ENCODE measurements at places on chromosomes 3 and 15. TPM values are rescaled to one million over a fixed set of nuclear protein-coding genes. Genes with fewer than 3 reads are reported as not detected.

DNA sequence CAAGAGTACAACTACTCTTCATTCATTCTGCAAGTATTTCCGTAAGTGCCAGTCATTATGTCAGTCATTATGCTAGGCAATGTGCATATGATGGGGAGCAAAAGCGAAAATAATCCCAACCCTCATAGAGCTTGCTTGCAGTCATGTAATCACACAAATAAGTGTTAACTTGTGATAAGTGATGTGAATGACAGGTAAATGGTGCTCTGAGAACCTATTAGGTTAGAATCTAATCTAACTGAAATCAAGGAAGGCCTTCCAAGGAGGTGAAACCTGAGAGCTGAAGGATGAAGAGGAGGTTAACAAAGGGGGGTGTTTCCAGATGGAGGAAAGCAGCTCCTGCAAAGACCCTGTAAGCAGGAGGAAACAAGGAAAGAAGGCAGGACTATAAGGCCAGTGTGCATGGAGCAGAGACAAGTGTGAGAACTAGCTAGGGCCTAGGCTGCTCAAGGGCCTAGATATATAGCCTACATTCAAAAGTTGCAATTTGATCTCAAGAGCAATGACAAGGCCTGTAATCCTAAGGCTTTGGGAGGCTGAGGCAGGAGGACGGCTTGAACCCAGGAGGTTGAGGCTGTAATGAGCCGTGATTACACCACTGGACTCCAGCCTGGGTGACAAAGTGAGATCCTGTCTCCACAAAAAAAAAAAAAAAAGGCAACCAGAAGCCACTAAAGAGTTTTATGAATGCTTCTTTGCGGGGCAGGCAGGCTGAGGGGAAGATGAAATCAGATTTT, 5.3 kb downstream of the PTPN9 start:
- DNase-seq = no peak

GRCh38 chr15:60889491-60889890, 339.6 kb downstream of the RORA start:
- DNase-seq = no peak

GRCh38 chr3:6528951-6529350, 332.0 kb upstream of the GRM7 start:
- no peak for DNase-seq

DNA sequence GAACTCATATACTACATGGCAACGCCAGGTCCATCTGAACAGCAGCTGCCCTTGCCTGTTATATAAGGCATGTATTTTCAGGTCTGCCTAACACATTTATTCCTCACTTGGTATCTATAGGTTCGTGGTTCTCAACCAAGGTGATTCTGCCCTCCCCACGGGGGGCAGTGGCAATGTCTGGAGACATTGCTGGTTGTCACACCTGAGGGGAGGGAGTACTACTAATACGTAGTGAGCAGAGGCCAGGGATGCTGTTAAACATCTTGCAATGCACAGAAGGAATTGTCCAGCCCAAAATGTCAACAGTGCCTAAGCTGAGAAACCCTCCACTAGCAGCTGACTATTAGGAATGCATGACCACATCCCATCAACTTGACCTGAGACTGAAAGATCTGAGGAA, 32.6 kb downstream of the ADAMTS9 start:
- DNase-seq = no peak

The ZNF80 gene
- not detected for total RNA-seq

GRCh38 chr3:49343163-49343562, 3.3 kb upstream of the USP4 start:
- DNase-seq = no peak

The NECTIN3 gene
- total RNA-seq = 45.2 TPM

- no peak for DNase-seq
Measured at GRCh38 chr3:31503456-31503855, 29.3 kb upstream of the STT3B start.

The MNS1 gene
- total RNA-seq = 2.1 TPM

DNA sequence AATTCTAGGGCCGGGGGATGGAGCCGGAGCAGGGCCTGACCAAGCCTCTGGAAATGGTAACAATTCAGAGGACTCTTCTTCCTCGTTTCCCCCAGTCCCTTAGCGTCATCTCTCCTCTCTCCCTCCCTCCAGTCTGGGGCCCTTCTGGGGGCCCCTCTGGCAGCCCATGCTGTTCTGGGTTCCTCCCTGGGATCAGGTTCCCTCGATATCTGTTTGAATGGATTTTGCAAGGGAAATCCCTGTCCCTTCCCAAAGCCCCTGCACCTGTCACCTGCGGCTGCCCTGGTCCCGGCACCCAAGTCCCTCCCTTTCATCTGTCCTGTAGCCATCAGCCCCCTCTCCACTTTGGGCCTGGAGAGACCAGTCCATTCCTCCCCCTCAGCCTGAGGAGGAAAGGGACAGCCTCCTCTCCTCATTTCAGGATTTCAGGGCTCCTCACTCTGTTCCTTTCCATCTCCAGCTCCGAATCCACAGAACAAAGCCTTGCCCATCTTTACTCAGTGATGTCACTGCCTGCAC, 1.7 kb upstream of the PLCB2 start:
- DNase-seq = no peak

Data from fibroblast of lung (primary cell).